ENCODE measurements at places on chromosomes 2 and 18.

- DNase-seq = no peak
Observed at GRCh38 chr2:196338440-196338839, 167.1 kb upstream of the STK17B start.

DNA sequence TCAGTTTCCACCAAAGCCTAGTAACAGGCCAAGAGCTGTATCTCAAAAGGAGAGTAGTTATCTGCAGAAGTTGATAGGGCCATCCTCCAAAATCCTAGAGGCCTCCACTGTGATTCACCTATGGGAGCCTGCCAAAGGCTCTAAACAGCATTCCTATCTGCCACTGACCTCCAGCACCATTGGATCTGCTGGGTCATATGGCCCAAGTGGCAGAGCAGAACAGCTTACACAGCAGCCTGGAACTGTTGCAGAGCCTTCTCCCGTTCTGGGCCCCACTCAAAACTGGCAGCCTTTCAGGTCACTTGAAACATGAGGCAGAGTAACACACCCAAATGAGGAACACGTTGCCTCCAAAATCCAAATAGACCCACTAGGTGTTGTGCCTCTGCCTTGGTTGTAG is 345.2 kb upstream of the RND3 start:
- DNase-seq = no peak

GRCh38 chr2:168912466-168912865 is 11.4 kb downstream of the G6PC2 start:
- no peak for DNase-seq

- no peak for DNase-seq
Observed at GRCh38 chr2:151729837-151730236, 4.4 kb downstream of the NEB start.

DNA sequence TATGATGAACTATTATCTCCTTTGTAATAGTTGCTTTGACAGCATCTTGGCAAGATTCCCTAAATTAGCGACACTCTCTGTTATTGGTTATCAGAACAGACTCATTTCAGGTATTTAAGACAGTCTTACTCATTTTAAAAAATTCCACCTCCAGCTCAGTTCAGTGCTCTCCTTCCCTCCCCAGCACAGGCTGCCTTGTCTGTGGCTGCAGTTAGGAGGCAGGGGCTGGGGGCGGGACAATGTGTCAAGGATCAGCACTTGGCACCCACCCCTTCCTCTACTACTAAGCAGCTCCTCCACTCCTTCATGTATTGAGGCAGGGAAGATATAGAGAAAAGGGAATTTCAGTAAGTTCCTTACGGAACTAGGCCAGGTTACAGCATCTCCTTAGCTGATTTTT is 85.0 kb downstream of the VSNL1 start:
- DNase-seq = no peak

- DNase-seq = no peak
Observed at GRCh38 chr18:35661483-35662146, 80.1 kb downstream of the GALNT1 start.

DNA sequence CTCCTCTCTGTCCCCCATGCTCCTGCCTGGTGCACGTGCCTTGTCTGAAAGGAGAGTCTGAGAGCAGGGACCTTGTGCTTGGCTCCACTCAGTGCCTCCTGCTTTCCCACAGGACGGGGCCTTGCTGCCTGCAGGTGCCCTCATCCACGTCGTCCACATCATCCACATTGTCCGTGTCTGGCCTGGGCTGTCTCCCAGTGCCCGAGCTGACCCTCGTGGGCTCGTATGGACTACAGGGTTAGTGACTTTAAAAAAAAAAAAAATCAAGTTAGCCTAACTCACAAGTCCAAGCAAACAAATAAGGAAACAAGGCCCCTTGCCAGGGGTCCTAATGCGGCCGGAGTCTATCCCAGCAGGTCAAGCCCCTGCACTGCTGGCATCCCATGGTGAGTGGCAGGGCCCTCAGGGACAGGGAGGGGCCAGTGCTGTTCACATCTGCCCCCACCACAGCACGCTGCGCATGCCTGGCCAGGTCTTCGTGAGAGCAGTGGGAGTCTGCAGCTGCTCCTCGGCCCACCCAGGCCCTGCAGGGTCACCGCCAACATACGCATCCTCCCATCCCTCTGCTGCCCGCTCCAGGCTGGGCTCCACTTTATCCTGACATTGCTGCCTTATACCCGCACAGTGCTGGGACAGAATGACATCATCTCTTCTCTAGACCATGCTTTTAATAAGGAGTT is 232.6 kb downstream of the NDUFA10 start:
- no peak for DNase-seq

- no peak for DNase-seq
Observed at GRCh38 chr2:177172034-177172880, 40.3 kb upstream of the HNRNPA3 start.

DNA sequence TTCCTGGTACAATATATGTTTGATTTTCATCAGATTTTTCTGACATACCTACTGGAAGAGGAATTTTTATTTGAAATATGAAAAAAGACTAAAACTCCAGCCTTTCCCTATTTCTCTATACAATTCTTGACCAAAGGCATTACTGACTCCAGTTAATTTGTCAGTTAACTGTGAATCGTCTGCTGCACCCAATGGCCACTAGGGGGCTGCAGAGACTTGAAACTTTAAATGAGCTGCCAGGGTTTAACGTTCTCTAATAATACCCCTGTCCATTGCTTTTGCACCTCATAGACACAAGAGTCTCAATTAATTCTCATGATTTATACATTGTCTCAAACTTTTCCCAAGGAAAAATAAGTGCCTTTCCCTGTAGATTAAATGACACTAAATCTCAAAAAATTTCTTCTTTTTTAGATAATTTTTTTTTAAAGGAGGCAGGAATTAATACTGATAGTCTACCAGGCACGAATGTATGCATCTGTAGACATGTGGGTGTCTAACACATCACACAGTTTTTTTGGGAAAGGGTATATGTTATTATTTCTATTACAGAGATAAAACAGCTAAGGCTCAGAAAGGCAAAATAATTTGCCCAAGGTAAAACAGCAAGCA is 1.8 kb upstream of the ALK start:
- DNase-seq = peak; percentile 48

- no peak for DNase-seq
Observed at GRCh38 chr2:20496076-20496872, 49.4 kb downstream of the RHOB start.

DNA sequence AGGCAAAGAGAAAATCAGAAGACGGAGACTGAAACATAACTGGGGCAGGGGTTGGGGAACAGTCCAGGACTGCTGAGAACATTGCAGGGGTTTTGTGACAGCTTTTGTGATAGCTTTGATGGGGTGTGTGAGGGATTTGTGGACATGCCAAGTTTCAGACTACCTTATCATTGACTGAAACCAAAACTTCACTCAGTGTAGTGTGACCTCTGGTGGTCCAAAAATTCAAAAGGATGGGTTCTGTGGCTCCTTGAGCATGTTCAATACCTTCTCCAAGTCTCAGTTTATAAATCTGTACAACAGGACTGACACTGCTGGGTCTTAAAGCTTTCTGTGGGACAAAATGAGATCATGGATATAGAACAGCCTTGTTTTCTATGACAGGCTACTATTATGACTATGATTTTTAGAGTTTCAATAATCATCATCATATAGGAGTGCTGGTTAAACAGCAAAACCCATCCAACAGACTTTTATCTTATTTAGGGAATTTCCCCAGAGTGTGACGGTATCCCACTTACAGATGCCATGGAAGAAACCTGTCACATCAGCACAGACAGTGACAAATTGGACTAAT is 259.2 kb upstream of the SLC14A2 start:
- DNase-seq = no peak

DNA sequence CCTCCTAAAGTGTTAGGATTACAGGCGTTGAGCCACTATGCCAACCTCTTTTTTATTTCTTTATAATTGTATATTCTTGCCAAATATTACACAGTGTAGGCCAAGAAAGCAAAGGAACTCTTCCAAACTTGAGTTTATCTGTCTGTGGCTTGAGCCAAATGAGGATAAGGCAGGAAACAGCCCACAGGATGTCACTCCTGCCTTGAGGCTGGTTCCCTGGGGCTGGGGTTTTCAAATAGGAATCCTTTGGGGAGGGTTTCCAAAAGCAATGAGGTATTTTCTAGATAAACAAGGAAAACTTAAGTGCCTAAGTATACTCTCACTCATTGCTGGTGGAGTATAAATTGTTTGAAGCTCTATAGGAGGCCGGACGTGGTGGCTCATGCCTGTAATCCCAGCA is 56.4 kb downstream of the ADCY3 start:
- no peak for DNase-seq

GRCh38 chr2:42908518-42909200 is 116.3 kb upstream of the HAAO start:
- DNase-seq = no peak

- no peak for DNase-seq
Observed at GRCh38 chr18:65753520-65753919, 2.7 kb downstream of the CDH7 start.

DNA sequence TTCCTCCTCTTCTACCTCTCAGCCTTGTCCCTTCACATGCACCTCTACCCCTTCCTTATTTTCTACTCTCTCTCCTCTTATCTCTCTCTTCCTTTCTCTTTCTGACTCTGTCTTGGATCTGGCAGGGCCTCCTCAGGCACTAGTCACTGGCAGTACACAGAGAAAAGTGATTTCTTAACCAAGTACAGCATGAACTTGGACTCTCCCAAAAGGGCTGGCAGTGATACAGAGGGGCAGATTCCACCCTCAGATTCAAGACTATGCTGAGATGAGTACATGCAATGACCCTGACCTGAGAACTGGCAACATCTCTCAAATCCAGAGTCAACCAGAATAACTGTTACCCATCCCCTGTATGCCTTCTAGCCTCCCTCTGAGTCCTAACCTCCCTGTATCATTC is 4.3 kb downstream of the AOX1 start:
- DNase-seq = no peak

GRCh38 chr2:142254031-142254430 is 123.2 kb upstream of the LRP1B start:
- DNase-seq = no peak

DNA sequence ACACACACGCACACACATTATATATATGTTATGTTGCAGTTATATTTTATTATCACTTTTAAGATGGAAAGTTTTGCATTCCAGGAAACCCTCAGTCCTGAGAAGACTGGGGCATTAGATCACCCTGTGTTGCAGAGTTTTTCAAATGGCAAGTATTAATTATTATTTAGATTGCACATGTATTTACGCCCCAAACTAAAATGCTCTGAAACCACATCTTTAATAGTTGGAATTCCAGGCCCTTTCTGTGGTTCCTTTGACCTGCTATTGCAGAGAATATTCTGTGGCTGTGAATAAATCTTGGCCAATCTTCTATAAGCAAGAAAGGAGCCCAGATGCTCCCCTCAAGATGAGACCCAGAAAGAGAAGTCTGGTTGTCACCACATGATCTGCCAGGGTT is 427.0 kb upstream of the TNP1 start:
- no peak for DNase-seq

DNA sequence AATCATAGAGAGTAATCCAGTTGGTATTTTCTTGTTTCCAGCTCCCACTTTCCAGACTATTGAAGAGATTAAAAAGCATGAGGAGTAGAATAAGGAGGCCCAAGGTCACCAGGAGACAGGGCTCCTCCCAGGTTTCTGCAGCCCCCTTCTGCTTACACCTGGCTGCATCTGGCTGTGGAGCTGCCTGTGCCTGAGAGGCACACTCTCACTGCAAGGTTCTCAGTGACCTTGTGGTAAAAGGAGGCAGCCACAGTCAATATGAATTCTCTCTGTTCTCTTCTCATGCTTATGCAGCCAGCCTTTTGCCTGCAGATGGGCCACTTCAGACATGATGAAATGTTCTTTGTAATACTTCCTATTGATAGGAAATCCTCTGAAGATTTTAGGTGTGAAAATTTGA is 233.7 kb downstream of the MYO3B start:
- DNase-seq = no peak

DNA sequence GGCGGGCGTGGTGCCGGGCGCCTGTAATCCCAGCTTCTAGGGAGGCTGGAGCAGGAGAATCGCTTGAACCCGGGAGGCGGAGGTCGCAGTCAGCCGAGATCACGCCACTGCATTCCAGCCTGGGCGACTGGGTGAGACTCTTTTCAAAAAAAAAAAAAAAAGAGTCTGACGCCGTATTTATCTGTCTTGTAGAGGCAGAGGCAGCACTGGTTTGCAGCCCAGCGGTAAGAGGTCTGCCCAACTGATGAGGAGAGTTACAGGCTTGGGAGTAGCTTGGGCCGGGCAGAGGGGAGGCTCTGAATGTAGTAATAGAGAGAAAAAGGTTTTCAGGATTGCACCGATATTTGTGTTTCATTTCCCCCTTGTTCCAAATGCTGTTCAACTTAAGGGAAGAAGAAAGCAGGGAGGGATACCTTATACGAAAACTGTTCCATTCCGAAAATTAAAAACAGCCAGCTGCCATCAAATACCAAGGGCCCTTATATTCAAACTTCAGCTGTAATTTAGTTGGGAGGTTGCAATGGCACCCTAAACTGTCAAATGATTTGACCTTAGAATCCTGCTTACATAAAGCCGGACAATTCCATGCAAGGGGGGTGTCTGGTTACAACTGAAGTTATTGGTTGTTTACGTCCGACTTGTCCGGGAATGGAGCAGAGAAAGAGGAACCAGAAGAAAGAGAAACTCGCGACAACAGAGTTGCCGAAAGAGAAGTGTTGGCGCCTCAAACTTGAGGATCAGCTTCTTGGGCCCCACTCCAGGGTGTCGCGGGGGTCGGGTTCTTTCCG is 9.2 kb upstream of the SP9 start:
- DNase-seq = no peak

DNA sequence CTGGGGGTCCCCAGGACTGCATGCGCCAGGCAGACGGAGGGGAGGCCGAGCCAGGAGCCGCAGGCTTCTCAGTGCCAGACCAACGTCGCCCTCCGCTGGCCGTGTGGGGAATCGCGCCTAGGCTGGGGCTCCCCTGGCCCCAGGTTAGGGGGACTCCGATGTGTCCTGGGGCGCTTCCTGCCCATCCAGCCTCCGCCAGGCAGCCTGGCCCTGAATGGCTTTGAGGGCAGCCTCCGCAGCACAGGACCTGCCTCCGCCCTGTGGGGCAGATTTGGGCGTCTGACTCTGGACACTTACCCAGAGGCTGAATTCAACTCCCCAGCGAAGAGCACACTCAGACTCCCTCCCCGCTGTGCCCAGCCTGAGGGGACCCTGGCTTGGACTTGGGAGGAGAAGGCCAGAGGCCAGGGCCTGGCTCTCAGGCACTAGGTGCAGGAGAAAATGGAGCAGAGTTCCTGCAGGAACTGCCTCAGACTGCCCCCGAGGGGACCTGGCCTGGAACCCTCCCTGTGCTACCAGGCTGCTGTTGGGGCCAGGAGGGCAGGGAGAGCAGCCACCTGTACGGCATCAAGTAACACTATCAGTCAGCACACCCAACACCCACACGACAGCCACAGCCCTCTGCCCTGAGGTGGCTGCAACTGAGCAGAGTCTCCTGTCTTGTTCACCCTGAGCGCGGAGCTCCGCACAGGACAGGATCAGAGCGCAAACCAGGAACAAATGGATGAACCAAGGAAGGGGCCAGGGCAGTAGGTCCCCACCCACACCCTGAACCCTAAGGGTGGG is 597 bp upstream of the TEKT4 start:
- DNase-seq = no peak

Data from DMS79 (cell line).